ENCODE measurements at places on chromosomes 1 and 21. TPM values are rescaled to one million over a fixed set of nuclear protein-coding genes. Genes with fewer than 3 reads are reported as not detected.

Gene CFHR3
- total RNA-seq: not detected

Gene AADACL4
- total RNA-seq: not detected

Gene LRRC71
- 0.13 TPM for total RNA-seq

Gene TSPAN1
- 0.13 TPM for total RNA-seq

Gene SETSIP
- total RNA-seq: 0.25 TPM

Gene CCDC185
- total RNA-seq: not detected

Gene PKLR
- total RNA-seq: not detected

Gene ZYG11A
- 0.13 TPM for total RNA-seq

Gene ZMYND12
- total RNA-seq: 0.89 TPM

Data from dermis microvascular lymphatic vessel endothelial cell (primary cell).